Left lobe of liver (tissue), 2 donors: ENCODE measurements at places on chromosomes 12 and 14. TPM values are rescaled to one million over a fixed set of nuclear protein-coding genes. Genes with fewer than 3 reads are reported as not detected.
A peak's percentile ranks its signal among the peaks of the same experiment; 100 is the strongest.

DNA sequence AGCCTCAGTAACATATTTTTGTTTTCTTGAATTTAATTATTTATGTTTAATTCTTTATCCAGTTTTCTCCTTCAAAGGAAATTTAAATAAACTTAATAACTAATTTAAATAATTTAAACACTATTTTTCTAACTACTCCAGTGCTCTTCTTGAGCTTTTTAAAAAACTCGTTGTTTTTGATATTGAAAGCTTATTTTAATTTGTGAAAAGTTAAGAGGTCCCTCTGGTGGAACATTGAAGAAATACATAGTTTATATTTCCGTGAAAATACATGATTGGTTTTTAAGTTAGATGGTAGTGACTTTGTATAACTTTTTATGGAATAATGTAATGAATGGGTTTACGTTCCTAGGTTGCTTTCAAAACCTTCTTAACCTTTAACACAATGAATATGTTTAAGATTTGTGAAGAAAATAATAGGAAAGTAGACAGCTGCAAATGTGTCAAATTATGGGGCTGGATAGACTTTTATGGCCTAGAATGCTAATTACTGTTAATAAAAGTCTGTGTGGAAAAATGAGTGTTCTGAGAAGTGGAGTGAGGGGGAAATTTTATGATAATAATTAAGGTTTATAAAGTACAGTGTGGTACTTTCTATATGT is 45.9 kb upstream of the MSRB3 start:
- DNase-seq, result no peak

GRCh38 chr14:104392396-104393198 is 187.0 kb upstream of the C14orf180 start:
- DNase-seq, result peak; percentile 37

DNA sequence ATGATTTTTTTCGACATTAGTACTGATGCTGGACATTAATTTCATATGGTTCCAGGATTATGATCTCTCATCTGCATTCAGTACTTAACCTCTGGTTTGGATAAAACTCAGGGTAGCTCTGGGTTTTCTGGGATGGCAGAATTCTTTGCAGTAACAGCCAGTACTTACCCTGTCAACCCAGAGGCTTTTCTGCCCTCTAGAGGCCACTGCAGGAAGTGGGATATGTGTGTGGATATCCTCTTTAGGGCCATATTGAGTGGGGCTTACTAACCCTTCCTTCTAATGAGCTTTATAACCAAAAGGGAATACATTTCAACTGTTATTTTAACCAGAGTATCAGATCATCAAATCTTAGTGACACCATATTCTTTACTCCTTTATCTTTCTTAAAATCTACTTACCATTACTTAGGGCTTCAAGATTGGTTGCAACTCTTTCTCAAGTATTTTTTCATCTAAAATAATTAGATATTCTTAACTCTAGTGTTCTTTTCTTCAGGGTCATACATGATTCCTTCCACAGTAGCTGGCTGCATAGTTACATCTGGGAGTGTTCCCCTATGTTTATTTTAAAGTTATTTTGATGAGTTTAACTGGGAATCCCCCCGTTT is 488.0 kb upstream of the STXBP6 start:
- DNase-seq, result peak; percentile 48

DNA sequence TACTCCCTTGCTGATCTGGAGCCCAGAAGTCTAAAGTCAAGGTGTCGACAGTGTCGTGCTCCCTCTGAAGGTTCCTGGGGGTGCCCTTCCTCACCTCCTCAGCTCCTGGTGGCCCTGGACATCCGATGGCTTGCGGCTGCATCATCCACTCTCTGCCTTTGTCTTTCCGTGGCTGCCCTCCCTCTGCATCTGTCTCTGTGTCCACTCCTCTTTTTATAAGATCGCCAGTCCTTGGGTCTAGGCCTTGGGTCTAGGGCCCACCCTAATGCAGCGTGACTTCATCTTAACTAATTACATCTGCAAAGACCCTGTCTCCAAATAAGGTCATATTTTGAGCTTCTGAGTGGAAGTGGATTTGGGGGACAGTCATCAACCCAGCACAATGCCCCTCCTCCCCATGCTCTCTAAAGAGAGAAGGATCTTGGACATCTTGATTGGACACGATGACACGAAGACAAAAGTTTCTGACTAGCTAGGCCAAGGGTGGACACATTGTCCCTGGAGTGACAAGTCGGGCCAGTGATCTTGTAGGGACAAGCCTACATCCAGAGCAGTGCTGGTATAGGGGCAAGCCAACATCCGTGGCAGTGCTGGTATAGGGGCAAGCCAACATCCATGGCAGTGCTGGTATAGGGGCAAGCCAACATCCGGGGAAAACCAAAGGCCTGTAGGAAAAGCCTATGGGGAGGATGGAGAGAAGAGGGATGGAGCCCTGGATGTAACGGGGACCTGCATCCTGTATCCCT is 93.9 kb upstream of the DIO3 start:
- peak; percentile 24 for DNase-seq

DNA sequence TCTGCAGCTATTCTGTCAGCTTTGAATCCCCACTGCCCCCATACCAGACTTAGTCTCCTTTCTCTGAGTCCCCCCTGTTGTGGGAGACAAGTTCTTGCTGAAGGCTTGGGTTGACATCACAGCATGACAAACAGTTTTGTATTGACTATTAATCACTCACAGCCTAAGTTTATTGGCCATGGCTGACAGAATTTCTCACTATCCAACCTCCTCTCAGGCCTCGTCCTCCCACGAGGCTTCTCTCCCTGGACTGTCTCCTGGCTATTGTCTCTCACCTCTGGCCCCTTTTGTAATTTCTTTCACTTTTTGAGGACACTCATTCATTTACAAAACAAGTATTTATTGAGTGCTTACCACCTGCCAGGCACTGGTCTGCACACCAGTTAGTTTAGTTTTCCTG is 35.2 kb upstream of the DCD start:
- no peak for DNase-seq

DNA sequence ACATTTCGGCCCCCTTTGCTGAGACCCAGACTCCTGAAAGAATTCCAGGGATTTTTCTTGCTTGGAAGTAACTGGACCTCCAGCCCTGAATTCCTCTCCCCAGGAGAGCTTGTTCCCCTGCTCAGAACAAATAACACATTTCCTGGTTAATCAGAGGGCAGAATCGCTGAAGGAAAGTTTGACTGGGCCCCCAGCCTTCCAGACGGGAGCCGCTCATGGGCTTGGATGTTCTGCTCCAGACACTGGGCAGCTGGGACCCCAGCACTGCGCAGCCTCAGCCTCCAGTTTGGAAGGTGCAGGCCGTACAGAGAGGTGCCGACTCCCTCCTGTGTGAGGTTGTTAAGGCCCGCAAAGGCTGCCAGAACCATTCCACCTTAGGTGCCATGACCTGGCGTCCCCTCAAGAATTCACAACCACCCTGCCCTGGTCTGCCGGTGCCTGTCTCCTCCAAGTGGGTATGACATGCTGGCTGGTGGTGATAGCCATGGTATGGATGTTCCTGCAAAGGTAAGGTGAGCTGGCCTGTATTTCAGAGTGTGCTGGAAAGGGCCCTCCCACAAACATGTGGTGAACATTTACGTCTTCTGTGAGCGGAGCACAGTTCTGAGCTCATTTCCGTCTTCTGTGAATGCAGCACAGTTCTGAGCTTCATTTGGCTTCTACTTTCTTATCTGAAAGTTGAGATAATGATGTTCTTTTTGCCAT is 5.1 kb upstream of the LTBP2 start:
- DNase-seq, result no peak

DNA sequence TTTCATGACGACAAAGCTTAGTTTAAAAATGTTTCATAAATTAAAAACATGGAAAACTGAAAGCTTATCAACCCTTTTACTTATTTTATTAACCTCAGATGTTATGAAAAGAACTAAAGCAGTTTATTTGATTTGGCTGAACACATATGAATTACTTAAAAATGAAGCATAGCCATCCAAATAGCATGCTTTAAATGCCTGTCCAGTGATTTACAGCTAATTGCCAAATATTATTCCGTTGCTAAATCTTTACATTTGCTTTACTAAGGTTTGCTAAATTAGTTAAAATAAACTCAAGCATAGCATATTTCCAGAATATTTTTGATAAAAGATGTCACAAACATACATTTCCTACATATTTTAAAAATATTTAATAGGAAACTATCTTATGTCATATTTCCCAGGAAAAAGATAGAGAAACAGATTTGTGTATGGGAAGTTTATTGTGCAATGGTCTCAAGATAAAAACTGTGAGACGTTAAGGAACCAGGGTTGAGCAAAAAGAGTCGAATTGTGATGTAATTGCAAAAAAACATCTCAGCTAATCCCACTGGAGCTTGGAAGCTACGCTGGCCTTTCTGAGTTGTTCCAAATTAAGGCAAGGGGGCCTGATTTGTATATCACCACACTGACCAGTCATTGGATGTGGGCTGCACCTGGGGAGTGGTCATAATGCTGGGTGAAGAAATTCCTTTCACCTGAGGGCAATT is 25.8 kb downstream of the GPR135 start:
- no peak for DNase-seq

GRCh38 chr12:91781114-91781513 is 364.5 kb downstream of the BTG1 start:
- no peak for DNase-seq

DNA sequence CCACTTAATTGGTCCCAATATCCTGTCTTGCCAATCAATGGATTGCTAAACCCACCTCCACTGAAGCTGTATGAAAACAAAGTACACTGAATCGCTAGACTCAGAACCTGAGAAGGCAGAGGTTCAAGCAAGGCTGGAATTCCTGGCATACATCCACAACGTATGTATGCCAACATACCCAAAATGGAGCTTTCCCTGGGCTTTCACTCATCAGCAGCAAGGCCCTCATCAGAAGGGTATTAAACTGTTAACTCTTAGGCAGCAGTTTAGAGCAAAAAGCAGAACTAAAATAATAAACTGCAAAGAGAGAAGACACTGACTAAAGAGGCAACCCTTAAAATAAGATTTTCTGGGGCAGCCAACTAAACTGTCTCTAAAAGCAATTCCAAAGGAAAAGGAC is 13.6 kb downstream of the MED13L start:
- DNase-seq, result no peak

DNA sequence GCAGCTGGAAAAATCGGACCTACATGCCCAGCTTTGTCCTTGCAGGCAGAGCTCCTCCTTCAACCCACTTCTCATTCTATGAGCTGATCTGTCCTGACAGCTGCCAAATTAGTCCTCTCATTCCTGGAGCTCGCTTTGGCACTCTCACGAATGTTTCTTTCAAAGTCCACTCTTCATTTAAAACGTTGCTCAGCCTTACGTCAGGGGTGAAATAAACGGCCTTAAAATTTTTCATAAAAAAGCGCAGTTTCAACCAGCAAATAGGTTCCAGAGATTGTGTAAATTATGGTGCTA is 120.9 kb upstream of the HIF1A start:
- no peak for DNase-seq

GRCh38 chr12:20696181-20696905 is 1.2 kb downstream of the SLCO1C1 start:
- DNase-seq, result no peak

Gene GALNT8
- not detected for total RNA-seq

Gene GPR132
- total RNA-seq, result 0.40 TPM

Gene GALNT6
- 1.7 TPM for total RNA-seq
